ENCODE measurements at places on chromosomes 13 and 19.

DNA sequence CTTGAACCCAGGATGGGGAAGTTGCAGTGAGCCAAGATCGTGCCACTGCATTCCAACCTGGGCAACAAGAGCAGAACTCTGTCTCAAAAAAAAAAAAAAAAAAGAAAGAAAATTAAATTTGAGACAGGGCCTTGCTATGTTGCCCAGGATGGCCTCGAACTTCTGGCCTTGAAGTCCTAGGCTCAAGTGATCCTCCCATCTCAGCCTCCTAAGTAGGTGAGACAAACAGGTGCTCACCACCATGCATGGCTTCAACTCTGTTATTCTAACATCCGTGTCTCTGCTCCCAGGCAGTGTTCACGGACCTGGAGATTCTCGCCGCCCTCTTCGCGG is 40.3 kb downstream of the PDE4A start:
- DNase-seq: no peak

- peak; percentile 47 for DNase-seq
These were observed 15.1 kb upstream of the CEACAM4 start for GRCh38 chr19:41641879-41642485.

GRCh38 chr13:85665286-85665685 is 133.9 kb downstream of the SLITRK6 start:
- no peak for DNase-seq

- no peak for DNase-seq
These were observed 29.6 kb downstream of the EXOC3L2 start for GRCh38 chr19:45215391-45216191.

- DNase-seq: peak; percentile 42
These were observed 1286.9 kb upstream of the PCDH20 start for GRCh38 chr13:62702502-62702901.

DNA sequence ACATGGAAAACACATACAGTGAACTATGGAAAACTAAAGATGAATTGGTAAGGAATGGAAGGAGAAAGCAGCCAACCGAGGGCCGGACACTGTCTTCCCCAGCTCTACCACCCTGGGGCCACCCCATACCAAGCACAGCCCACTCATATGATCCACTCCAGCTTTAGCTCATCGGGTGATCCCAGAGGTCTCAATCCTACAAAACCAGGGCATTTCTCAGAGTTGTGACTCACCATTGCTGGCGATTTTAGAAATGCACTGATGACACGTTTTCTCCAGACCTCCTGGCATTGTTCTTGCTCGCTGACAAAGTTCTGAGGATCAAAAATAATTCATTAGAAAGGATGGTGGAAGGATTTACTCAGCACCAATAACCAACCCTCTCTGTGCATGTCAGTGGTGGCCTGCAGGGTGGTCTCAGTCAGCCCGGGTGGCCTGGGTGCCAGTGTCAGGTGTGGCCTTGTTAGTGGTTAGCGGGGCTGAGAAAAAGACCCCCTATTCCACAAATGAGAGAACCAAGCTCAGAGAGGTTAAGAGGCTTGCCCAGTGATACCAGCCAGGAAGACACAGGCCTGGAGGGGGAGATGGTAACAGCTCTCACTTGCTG is 6.6 kb downstream of the TMEM272 start:
- no peak for DNase-seq

DNA sequence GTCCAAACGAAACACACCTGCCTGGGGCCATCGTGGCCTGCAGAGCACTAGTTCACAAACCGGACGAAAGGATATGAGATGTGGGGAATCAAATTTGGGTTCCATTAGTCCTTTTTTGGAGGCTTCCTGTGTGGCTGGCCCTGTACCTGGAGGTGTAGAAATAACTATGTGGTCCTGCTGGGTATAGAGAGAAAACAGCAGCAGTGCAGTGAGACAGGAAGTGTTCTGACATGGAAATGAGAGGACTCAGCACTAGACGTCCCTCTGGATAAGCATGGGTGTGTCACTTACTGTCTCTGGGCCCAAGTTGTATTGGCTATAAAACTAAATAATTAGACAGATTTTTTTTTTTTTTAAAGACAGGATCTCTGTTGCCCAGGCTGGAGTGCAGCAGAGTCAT is 12.3 kb downstream of the KDELR1 start:
- DNase-seq: no peak

GRCh38 chr13:96850538-96851145 is 143.6 kb downstream of the OXGR1 start:
- DNase-seq: no peak

- peak; percentile 68 for DNase-seq
These were observed at the start of gene FAM124A for GRCh38 chr13:51222037-51222685. FAM124A (plus strand) TSS chr13:51222398; CDS start chr13:51222502, 104 bp downstream.

DNA sequence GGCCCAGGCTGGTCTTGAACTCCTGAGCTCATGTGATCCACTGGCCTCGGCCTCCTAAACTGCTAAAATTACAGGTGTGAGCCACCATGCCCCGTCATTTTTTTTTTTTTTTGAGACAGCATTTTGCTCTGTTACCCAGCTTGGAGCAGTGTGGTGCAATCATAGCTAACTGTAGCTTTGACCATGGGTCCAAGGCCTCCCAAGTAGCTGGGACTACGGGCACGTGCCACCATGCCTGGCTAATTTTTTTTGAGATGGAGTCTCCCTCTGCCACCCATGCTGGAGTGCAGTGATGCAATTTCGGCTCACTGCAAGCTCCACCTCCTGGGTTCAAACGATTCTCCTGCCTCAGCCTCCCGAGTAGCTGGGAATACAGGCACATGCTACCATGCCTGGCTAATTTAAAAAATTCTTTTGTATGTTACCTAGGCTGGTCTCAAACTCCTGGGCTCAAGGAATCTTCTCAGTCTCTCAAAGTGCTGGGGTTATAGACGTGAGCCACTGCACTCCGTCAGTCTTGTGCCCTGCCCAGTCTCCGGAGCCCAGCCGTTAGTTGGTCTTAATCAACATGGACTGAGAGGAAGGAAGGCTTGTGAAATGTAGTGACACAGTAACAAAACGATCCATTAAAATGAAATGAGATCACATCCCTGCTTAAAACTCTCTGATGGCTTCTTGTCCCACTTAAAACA is 1.4 kb upstream of the LRG1 start:
- DNase-seq: no peak

Measured in NCI-H1417 (cell line).